A549 treated with Mapracorat at 1 μM for 4 hours (cell line): ENCODE measurements at places on chromosomes 1 and 21. TPM values are rescaled to one million over a fixed set of nuclear protein-coding genes. Genes with fewer than 3 reads are reported as not detected.

GJA8 gene
- not detected in 5 replicates for total RNA-seq

CNKSR1 gene
- total RNA-seq: 0.15 to 0.58 TPM (median 0.32 TPM) in 4 of 5 replicates, not detected in the other

B3GALT2 gene
- total RNA-seq: not detected in 5 replicates

SSX2IP gene
- total RNA-seq: 9.5 to 13.3 TPM (median 11.9 TPM) in 5 replicates

LMOD1 gene
- not detected in 5 replicates for total RNA-seq

TRIM63 gene
- 1.3 to 1.8 TPM (median 1.5 TPM) in 5 replicates for total RNA-seq

BRINP2 gene
- 0.08 to 0.15 TPM (median 0.13 TPM) in 5 replicates for total RNA-seq

VSIG8 gene
- total RNA-seq: 0.17 TPM in 1 of 5 replicates, not detected in the others

CLCA2 gene
- total RNA-seq: 0.02 TPM in 1 of 5 replicates, not detected in the others

CAMK1G gene
- total RNA-seq: 0.17 to 0.36 TPM (median 0.27 TPM) in 5 replicates

FNBP1L gene
- 17.4 to 25.9 TPM (median 25.1 TPM) in 5 replicates for total RNA-seq

USH2A gene
- not detected in 5 replicates for total RNA-seq

CATSPERE gene
- total RNA-seq: 0.06 to 0.08 TPM (median 0.07 TPM) in 3 of 5 replicates, not detected in the others

THAP3 gene
- 14.3 to 18.9 TPM (median 16.6 TPM) in 5 replicates for total RNA-seq

SLFNL1 gene
- total RNA-seq: 0.04 TPM in 1 of 5 replicates, not detected in the others

APOBEC4 gene
- not detected in 5 replicates for total RNA-seq

PCSK9 gene
- total RNA-seq: 2.0 to 3.8 TPM (median 3.0 TPM) in 5 replicates

ZNF684 gene
- total RNA-seq: 2.0 to 3.4 TPM (median 2.7 TPM) in 5 replicates

CACNA1E gene
- total RNA-seq: not detected in 5 replicates

INSRR gene
- not detected in 5 replicates for total RNA-seq

TAF13 gene
- 24.8 to 31.8 TPM (median 26.3 TPM) in 5 replicates for total RNA-seq

DDAH1 gene
- total RNA-seq: 6.4 to 7.4 TPM (median 7.2 TPM) in 5 replicates

MSH4 gene
- not detected in 5 replicates for total RNA-seq

SPRR2A gene
- total RNA-seq: not detected in 5 replicates

TGFB2 gene
- total RNA-seq: 10.2 to 14.8 TPM (median 12.8 TPM) in 5 replicates

COL9A2 gene
- 0.11 to 0.56 TPM (median 0.29 TPM) in 5 replicates for total RNA-seq

TMEM125 gene
- total RNA-seq: not detected in 5 replicates

NOS1AP gene
- total RNA-seq: 0.18 to 0.57 TPM (median 0.27 TPM) in 5 replicates

FCAMR gene
- not detected in 5 replicates for total RNA-seq

CA6 gene
- not detected in 5 replicates for total RNA-seq

FCER1G gene
- total RNA-seq: 0.28 to 0.54 TPM (median 0.34 TPM) in 3 of 5 replicates, not detected in the others

FOXD3 gene
- 0.32 to 1.0 TPM (median 0.73 TPM) in 5 replicates for total RNA-seq

CLDN17 gene
- total RNA-seq: not detected in 5 replicates

MCOLN2 gene
- 1.5 to 2.5 TPM (median 2.0 TPM) in 5 replicates for total RNA-seq

KRTAP19-3 gene
- total RNA-seq: not detected in 5 replicates

MFAP2 gene
- 0.34 to 1.00 TPM (median 0.88 TPM) in 5 replicates for total RNA-seq

DCST1 gene
- not detected in 5 replicates for total RNA-seq

GPR153 gene
- 2.6 to 3.7 TPM (median 3.4 TPM) in 5 replicates for total RNA-seq

DEPDC1 gene
- 10.1 to 15.1 TPM (median 13.5 TPM) in 5 replicates for total RNA-seq

ENTREP3 gene
- 27.1 to 36.5 TPM (median 33.7 TPM) in 5 replicates for total RNA-seq

SPRR3 gene
- not detected in 5 replicates for total RNA-seq

RASSF5 gene
- total RNA-seq: 0.88 to 1.2 TPM (median 1.1 TPM) in 5 replicates

C4BPB gene
- 1.4 to 1.9 TPM (median 1.8 TPM) in 5 replicates for total RNA-seq

WNT9A gene
- total RNA-seq: 6.8 to 10.2 TPM (median 7.9 TPM) in 5 replicates
